Muscle of leg (tissue), 16 donors: ENCODE measurements at places on chromosomes 3 and 15. TPM values are rescaled to one million over a fixed set of nuclear protein-coding genes. Genes with fewer than 3 reads are reported as not detected.
A peak's percentile ranks its signal among the peaks of the same experiment; 100 is the strongest.

The CCNB2 gene
- 13.9 TPM for total RNA-seq

The ERC2 gene
- total RNA-seq: 2.0 TPM

DNA sequence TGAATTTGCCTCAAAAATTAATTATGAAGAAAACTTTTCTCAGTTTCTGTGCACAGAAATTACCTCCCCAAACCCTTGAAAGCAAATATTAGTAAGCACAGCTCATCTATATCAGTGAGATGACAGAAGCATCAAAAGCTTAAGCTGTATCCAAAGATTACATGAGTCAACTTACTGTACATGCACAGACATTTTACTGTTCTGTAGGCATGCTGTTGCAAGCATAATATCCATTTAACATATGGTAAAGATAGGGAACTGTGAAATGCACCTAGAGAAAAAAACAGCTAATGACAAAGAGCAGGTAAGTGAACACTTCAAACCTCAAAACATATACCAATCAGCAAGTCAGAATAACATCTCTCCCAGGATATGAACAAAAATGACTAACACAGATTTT, 20.9 kb downstream of the SHOX2 start:
- no peaks in the 10 kb centered on the region for H3K4me1 ChIP-seq
- no peak for DNase-seq
- no peaks in the 10 kb centered on the region for H3K36me3 ChIP-seq
- no peak overlapping the region for H3K27ac ChIP-seq
- no peaks in the 10 kb centered on the region for H3K27me3 ChIP-seq

- no peak overlapping the region for H3K27ac ChIP-seq
- H3K36me3 ChIP-seq: no peaks in the 10 kb centered on the region
- no peak overlapping the region for H3K4me3 ChIP-seq
- peaks cover 19% of the 10 kb centered on the region for H3K4me1 ChIP-seq
- H3K27me3 ChIP-seq: peaks cover 19% of the 10 kb centered on the region
- no peak for DNase-seq
These were observed 139.3 kb upstream of the HES1 start for GRCh38 chr3:193996641-193997089.

GRCh38 chr15:31435912-31436628, 109.4 kb downstream of the KLF13 start:
- DNase-seq: peak; percentile 42
- H3K27ac ChIP-seq: no peak overlapping the region
- H3K4me1 ChIP-seq: peaks cover 21% of the 10 kb centered on the region
- H3K36me3 ChIP-seq: no peaks in the 10 kb centered on the region

- H3K4me1 ChIP-seq: peaks cover 4% of the 10 kb centered on the region
- no peaks in the 10 kb centered on the region for H3K36me3 ChIP-seq
- H3K4me3 ChIP-seq: no peak overlapping the region
- DNase-seq: no peak
- H3K27me3 ChIP-seq: no peaks in the 10 kb centered on the region
These were observed 206.5 kb downstream of the DTWD1 start for GRCh38 chr15:49827311-49827710.

DNA sequence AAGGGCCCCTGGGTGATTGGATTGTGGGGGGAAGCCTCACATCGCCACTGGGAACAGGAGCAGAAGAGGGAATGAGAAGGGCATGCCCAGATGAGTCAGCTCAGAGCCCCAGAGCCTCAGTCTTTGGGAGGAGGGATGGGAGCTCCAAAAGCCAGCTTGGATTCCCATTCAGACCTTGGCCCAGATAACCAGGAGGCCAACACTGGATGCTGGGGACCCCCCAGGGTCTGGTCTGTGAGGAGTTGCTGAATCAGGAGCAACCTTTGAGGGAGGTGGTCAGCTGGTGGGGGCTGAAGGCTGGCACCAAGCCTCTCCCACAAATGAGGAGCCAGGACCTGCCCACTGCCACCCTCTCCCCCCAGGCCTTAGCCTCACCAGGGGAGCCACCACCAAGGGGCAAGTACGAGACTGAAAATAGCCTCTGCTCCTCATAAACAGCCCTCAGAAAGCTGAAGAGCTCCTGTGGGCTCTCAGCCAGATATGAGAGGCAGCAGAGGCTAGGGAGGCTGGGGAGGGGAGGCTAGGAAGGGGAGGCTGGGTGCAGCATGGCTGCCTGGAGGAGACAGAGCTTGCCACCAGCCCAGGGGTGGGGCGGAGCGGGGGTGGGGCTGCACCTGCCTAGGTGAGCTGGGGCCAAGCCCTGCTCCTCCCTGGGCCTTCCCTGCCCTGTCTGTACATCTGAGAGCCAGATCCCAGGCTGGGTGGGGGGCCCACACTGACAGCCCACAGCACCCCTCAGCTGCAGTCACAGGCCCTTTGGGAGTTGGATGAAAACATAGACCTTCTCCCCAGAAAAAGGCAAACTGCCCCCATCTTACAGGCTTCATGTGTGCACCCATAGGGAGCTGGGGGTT, 99.8 kb downstream of the SEC22A start:
- no peaks in the 10 kb centered on the region for H3K27me3 ChIP-seq
- no peak overlapping the region for H3K4me3 ChIP-seq
- no peaks in the 10 kb centered on the region for H3K36me3 ChIP-seq
- no peak overlapping the region for H3K27ac ChIP-seq

DNA sequence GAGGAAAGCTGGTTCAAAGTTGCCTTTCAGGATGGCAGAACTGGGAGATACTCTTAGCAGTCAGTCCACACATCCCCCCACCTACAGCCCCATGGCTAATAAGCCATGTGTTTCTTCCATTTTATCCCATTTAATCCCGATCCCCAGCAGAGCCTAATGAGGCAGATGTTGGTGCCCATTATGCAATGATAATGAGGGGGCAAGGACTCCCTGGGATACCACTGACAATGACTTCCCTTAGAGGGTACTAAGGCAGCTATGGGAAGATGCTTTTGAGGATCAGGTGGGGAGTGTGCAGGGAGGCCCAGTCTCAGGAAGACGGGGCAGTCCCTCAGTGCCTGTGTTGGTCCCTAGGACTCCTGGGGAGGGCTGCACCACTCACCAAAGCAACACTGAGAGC, 43.8 kb upstream of the TBC1D21 start:
- H3K4me1 ChIP-seq: no peaks in the 10 kb centered on the region
- no peak overlapping the region for H3K27ac ChIP-seq
- no peak for DNase-seq
- peaks cover 7% of the 10 kb centered on the region for H3K27me3 ChIP-seq

- no peak overlapping the region for H3K27ac ChIP-seq
- no peak overlapping the region for H3K4me3 ChIP-seq
- H3K36me3 ChIP-seq: peaks cover 2% of the 10 kb centered on the region
- DNase-seq: no peak
- no peaks in the 10 kb centered on the region for H3K27me3 ChIP-seq
- no peaks in the 10 kb centered on the region for H3K4me1 ChIP-seq
These were observed 13.0 kb upstream of the PARP6 start for GRCh38 chr15:72285402-72285801.

GRCh38 chr3:178551916-178552321, 15.7 kb downstream of the KCNMB2 start:
- H3K27me3 ChIP-seq: no peaks in the 10 kb centered on the region
- H3K4me3 ChIP-seq: no peak overlapping the region
- H3K36me3 ChIP-seq: no peaks in the 10 kb centered on the region
- H3K27ac ChIP-seq: no peak overlapping the region
- peak; percentile 33 for DNase-seq

The MNS1 gene
- 5.1 TPM for total RNA-seq

DNA sequence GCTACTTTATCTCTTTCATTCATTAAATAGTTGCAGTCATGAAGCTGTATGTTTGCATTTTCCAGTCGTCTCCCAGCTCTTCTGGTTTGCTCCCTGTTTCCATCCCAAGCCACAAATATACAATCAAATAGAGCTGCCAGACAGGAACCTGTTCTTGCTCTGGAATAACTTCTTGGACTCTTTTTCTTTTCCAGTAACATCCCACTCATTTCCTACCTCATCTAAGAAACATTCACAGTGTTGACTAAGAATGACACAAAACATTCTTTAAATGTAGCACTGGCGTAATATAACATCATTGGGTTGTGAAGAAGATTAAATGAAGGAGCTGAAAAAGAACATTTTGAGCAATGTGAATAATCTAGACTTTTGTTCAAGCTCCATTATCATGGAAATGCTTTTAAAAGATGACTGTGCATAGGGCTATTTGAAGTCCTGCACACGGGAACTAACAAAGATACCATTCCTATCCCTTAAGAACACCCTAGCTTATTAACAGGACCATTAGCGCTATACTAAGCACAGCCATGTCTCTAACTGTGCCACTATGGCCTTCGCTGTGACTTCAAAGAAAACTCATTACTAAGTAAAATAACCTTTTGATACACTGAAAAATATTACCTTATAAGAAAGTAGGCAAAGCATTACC, 574.0 kb downstream of the NAALADL2 start:
- H3K27me3 ChIP-seq: no peaks in the 10 kb centered on the region
- H3K27ac ChIP-seq: peak overlapping the region; percentile 75
- H3K4me1 ChIP-seq: no peaks in the 10 kb centered on the region
- no peaks in the 10 kb centered on the region for H3K36me3 ChIP-seq

DNA sequence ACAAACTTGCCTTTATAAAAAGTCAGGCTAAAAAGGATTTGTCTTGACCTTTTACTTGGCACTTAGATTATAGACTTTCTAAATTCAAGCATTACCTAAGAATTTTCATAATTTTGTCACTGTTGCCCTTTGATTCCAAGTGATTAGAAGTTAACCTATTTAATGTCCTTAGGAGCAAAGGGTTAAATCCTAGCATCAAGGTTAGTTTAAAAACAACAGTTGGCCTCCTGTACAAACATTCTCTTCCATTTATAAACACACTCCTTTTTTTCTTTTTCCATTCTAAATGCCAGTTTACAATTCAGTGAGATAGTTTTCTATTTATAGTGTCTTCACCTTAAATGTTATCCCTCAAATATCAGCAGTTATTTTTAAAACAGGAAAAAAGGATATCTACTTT, 18.4 kb upstream of the SPPL2A start:
- H3K27me3 ChIP-seq: no peaks in the 10 kb centered on the region
- no peaks in the 10 kb centered on the region for H3K4me1 ChIP-seq
- no peak overlapping the region for H3K27ac ChIP-seq
- DNase-seq: no peak

The COL6A6 gene
- 112 TPM for total RNA-seq

The KLF15 gene
- 1.6 TPM for total RNA-seq

The CERS3 gene
- 0.58 TPM for total RNA-seq

GRCh38 chr3:152076148-152076547, 192.6 kb upstream of the MBNL1 start:
- no peak overlapping the region for H3K27ac ChIP-seq
- no peaks in the 10 kb centered on the region for H3K27me3 ChIP-seq
- H3K4me3 ChIP-seq: no peak overlapping the region
- no peaks in the 10 kb centered on the region for H3K4me1 ChIP-seq
- DNase-seq: no peak

- no peaks in the 10 kb centered on the region for H3K27me3 ChIP-seq
- H3K4me1 ChIP-seq: peaks cover 2% of the 10 kb centered on the region
- peaks cover 22% of the 10 kb centered on the region for H3K36me3 ChIP-seq
- H3K4me3 ChIP-seq: no peak overlapping the region
- H3K27ac ChIP-seq: no peak overlapping the region
These were observed 366.3 kb downstream of the FEZF2 start for GRCh38 chr3:62007036-62007435.

The DCLK3 gene
- 2.2 TPM for total RNA-seq

DNA sequence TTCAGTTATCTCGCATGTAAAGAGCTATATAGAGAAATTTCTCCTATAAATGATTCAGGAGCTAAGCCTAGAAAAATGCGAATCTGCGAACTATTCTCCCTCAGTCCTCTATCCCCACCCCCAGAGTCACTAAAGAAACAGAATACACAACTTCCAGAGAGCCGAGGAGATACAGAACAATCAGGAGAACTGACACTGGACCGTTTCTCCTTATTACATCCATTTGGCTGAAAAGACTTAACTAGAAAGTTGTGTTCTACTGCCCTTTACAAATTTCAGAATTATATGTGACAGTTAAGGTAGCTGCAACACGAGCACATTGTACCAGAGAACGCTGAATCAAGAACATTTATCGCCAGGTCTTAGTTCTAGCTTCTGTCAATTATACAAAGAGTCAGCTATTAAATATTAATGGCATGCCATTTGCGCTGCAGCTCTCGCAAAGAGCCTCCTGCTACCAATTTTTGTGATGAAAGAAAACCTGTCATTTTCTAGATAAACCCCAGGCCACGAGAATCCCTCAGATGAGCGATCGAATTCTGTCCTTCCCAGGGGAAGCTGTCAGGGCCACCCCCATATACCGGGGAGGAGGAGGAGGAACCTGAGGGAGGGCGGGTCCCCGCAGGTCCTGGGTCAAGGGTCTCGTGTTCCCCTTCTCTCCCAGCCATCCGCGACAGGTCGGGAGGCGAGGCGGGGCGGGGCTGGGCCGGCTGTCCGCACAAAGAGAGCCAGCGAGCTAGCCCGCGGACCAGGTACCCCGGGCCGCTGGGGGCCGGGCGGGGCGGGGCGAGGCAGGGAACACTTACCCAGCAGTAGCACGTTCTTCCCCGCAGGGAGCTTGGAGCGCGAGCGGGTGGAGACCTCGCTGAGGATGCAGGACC, 878 bp downstream of the DYNC1LI1 start:
- H3K27ac ChIP-seq: peak overlapping the region; percentile 98
- H3K4me3 ChIP-seq: peak overlapping the region; percentile 95
- peak; percentile 59 for DNase-seq
- H3K36me3 ChIP-seq: peaks cover 7% of the 10 kb centered on the region

The NPTN gene
- total RNA-seq: 78.7 TPM

The RAB6B gene
- 2.0 TPM for total RNA-seq

GRCh38 chr3:58006661-58007060, 1.6 kb upstream of the FLNB start:
- peaks cover 30% of the 10 kb centered on the region for H3K4me1 ChIP-seq
- DNase-seq: no peak
- H3K36me3 ChIP-seq: no peaks in the 10 kb centered on the region

DNA sequence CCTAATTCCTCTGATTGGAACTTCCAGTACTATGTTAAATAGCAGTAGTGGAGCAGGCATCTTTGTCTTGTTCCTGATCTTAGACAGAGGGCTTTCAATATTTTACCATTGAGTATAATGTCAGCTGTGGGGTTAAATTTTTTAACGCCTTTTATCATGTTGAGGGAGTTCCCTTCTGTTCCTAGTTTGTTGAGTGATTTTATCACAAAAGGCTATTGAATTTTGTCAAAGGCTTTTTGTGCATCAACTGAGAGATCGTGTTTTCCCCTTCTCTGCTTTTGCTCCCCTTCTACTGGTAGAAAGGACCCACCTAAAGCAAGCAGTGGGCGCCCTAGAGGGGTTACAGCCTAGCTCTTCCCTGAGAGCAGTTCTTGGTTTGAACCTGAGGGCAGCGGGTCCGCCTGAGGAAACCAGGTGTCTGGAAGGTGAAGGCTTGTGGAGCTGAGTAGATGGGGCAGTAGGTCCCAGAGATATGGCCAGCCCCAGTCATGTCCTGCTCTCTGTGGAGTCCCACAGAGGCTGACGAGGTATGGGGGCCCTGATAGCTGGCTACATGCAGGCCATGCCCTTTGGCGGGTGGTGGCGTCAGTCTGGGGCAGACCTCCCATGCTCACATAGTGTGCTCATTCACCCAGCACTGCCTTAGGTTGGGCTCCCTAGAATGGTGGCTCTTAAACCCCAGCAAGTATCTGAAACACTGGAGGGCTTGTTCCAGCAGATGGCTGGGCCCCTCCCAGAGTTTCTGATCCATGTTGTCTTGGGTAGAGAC, 11.3 kb downstream of the HDAC11 start:
- peaks cover 7% of the 10 kb centered on the region for H3K36me3 ChIP-seq
- H3K4me3 ChIP-seq: no peak overlapping the region
- no peaks in the 10 kb centered on the region for H3K27me3 ChIP-seq
- no peak overlapping the region for H3K27ac ChIP-seq

GRCh38 chr3:185528532-185528931, 23.9 kb downstream of the LIPH start:
- DNase-seq: no peak
- no peak overlapping the region for H3K27ac ChIP-seq
- H3K27me3 ChIP-seq: no peaks in the 10 kb centered on the region
- H3K36me3 ChIP-seq: no peaks in the 10 kb centered on the region
